IPS DF 19.7 (cell line): ENCODE measurements at places on chromosomes 3 and 15.

DNA sequence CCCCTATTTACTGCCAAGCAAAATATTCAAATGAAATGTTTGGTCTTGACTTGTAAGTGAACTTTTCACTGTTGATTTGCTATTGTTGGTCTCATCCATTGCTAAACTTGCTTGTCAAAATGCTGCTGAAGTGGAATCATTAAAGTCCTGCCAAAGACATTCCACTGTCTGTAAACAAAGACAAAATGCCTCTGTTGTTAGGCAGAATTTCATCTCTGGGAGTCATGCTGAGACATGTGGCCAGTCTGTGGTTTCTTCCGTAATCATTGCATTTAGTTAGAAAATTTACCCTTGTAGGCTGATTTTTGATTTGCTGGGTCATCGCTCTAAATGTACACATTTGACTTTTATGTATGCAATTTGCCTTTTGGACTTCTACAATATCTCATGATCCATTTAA, 577.7 kb downstream of the MECOM start:
- peak; percentile 17 for DNase-seq

- no peak for DNase-seq
Observed at GRCh38 chr15:63030101-63030551, 12.4 kb upstream of the TPM1 start.

- DNase-seq: no peak
Observed at GRCh38 chr3:2568929-2569328, 470.3 kb downstream of the CNTN4 start.

DNA sequence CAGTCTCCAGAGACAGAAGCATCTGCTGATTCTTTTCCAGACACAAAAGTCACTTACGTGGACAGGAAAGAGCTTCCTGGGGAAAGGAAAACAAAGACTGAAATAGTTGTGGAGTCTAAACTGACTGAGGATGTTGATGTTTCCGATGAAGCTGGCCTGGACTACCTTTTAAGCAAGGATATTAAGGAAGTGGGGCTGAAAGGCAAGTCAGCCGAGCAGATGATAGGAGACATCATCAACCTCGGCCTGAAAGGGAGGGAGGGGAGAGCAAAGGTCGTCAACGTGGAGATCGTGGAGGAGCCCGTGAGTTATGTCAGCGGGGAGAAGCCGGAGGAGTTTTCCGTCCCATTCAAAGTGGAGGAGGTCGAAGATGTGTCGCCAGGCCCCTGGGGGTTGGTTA, 25.4 kb downstream of the SYNM start:
- no peak for DNase-seq

DNA sequence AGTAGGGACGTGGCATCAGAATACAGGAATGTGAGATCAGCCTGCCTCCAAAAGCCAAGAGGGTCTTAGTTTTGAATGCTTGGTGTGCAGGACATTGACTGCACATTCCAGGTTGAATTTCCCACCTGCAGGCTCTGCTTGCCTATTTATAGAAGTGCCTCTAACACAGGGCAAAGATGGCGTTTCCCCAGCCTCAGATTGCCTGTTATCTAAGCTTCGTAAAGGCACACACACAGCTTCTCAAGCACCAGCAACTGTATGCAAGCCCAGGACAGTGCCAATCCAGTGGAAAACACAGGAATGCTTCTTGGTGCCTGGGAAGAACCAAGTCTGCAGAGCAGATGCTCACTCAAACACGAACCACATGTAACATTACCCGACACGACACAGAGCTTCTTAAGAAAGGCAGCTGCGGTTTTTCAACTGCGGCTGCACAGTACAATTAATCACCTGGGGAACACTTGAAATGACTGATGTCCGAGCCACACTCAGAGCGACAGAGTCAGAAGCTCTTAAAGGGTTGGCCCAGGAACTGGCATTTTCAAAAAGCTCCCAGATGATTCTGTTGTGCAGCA, 90.0 kb upstream of the ANKRD34C start:
- DNase-seq: no peak

DNA sequence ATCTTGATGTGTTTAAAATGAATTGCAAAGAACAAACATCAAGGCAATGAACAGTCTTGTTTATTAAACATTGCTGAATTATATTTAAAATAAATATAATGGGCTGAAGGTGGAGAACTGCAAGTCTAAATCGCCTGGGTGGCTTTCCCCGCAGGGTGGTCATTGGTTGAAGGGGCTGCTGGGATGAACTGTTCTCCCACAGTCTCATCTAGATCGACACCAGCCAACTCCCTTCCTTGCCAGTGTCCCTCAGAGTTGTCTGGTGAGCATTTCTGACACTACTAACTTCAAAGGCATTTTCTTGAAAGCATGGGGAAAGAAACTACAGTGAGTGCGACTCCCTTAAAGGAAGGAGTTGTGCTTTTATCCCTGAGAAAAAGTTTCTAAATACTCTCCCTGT, 196.5 kb upstream of the LRTM1 start:
- DNase-seq: no peak

GRCh38 chr3:31462050-31462569, 70.6 kb upstream of the STT3B start:
- DNase-seq: no peak

DNA sequence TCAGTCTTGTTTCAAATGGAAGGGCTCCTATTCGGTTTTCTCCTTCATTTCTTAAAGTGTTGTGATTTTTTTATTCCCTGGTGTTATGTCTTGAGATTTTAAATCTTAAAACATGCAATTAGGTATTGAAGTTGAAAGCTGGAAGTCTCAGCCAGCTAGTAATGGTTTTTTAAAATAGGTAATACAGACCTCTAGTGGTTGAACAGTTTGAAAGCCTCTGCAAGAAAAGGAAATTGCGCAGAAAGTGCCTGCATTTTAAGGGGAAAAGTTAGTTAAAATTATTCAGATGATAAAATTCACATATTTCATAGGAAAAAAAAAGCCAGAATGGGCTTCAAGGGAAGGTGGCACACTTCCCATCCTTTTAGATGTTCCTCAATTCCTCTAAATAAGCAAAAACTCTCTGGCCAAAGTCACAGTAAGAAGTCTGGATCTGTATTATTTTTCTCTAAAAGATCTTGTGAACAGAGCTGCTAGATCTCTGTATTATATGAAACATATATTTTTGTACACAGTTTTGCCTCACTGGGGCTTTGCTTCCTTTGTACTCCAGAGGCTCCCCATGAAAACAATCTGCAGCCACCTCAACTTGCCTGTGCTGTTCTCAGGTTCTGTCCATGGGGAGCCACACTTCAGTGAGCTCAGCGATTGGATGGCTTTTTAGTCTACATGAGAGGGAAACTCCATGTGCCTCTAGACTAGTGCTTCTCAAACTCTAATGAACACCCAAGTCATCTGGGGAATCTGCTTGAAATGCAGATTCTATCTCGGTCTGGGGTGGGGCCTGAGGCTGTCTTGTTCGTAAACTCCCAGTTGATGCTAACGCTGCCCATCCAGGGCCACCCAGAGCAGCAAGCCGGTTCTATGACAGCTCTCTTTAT, 21.5 kb downstream of the AGTR1 start:
- no peak for DNase-seq

GRCh38 chr15:37081983-37082382, 18.4 kb downstream of the MEIS2 start:
- DNase-seq: no peak

DNA sequence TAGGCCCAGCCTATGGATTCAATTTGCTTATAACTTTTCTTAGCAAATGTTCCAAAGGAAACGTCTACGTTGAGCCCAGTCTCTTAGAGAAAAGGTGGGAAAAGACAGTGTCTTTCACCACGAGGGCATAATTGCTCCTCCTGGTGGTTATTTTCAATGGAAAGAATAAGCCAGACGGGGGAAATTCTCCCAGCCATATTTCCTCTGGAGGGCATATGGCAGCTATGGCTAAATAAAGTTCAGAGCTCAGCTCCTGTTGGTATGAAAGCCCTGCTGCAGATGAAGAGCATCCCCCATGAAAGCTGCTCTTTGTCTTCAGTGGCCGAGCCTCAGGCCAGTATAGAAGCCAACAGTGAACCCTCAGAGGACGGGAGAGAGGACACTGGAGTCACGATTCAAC, 297.9 kb downstream of the RYR3 start:
- no peak for DNase-seq

- DNase-seq: no peak
Observed at GRCh38 chr3:185094697-185095096, 58.2 kb downstream of the C3orf70 start.

DNA sequence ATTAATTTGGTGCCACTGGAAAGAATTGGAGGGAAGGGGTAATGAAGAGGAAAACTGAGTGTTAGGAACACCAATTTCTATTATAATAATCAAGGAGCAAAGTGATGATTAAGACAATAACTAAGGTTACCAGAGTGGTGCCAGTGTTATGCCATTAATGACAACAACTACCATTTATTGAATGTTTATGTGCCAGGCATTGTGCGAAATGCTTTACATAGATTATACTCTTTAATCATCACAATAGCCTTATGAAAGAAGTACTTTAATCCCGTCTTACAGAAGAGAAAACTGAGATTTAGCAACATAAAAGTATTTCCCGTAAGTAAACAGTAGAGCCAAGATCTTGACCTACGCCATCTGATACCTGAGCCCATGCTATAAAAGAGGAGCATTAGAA, 187.2 kb upstream of the NR2E3 start:
- no peak for DNase-seq

DNA sequence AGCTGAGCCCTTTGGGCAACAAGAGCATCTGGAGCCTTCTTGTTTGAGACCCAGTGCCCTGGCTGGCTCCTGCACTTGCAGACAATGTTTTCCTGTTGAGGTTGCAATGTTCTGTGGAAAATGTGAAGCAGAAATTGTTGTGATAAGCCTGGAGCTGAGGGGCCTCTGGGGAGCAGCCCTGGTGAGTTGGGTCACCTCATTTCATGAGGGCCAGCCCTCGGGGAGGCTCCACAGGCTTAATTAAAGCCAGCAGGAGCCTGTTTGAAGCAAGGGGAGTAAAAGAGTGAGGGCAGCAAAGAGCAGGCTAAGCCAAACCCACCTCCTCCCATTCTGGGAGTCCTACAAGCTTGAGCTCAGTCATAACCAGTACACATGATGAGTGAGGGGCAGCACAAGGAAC, 154.3 kb downstream of the ALDH1A2 start:
- DNase-seq: no peak

- no peak for DNase-seq
Observed at GRCh38 chr3:194554473-194555123, 67.8 kb upstream of the ATP13A3 start.

DNA sequence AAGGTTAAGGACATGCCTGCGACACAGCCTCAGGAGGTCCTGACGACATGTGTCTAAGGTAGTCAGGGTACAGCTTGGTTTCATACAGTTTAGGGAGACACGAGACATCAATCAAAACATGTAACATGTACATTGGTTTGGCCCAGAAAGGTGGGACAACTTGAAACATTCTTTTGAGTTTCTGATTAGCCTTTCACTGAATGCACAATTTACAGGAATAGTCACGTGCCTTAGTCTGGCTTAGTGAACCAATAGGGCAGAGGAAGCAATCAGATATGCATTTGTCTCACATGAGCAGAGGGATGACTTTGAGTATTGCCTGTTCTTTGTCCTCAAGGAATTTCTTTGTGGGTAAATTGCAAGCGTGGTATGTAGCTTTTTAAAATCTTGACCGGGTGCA, 24.5 kb upstream of the HDAC11 start:
- DNase-seq: no peak

DNA sequence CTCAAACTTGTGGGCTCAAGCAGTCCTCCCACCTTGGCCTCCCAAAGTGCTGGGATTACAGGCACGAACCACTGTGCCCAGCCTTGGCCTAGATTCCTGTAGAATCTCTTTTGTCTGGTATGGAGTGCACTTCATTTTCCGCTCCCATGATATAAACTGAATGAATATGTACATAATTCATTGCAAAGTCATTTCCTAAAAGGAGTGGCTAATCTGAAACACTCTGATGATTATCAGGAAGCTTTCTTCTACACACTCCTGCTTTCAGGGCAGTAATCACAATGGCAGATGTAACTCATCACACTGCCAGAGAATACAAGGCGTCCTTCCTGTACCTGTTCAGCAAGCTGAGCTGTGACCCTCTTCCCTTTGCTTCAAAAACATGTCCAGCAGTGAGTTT, 28.6 kb downstream of the RLBP1 start:
- DNase-seq: no peak

DNA sequence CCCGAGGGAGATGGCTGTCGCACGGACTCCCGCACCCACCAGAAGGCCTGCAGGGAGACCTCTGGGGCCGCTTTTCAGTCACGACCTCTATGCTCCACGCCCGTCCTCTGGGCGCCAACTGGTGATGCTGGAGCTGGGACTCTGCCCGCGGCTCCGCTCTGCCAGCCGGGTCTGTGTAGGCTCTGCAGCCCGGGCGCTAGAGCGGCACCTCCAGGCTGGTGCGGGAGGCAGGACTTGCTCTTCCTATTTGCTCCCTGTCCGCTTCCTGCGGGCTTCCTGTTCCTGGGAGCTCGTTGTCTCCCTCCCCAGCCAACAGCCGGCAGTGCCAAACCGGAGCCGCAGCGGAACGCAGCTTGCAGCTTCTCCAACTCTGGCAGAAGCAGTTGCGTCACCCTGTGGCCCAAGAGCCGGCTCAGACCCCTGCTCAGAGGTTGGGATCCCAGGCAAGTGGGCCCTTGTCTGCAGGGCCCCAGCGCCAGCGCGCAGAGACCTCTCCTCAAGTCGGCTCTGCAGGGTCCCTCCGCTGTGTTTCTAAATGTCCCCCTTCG, 285.9 kb downstream of the XXYLT1 start:
- no peak for DNase-seq

DNA sequence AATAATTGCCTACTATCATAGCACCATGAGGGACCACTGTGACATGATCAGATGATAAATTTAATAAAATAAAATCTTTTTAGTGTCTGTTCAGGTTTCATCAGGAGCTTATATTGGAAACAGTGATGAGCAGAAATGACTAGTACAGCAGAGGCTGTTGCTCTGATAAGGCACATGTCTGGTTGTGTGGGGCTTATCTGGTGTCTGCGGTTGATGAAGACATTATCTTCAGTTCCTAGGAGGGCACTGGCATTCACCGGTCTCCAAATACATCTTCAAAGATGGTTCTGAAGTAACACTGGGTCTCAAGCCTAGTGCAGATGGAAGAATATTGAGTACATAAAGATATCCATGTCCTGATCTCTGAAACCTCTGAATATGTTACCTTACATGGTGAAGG, 125.3 kb downstream of the SUCNR1 start:
- DNase-seq: no peak

DNA sequence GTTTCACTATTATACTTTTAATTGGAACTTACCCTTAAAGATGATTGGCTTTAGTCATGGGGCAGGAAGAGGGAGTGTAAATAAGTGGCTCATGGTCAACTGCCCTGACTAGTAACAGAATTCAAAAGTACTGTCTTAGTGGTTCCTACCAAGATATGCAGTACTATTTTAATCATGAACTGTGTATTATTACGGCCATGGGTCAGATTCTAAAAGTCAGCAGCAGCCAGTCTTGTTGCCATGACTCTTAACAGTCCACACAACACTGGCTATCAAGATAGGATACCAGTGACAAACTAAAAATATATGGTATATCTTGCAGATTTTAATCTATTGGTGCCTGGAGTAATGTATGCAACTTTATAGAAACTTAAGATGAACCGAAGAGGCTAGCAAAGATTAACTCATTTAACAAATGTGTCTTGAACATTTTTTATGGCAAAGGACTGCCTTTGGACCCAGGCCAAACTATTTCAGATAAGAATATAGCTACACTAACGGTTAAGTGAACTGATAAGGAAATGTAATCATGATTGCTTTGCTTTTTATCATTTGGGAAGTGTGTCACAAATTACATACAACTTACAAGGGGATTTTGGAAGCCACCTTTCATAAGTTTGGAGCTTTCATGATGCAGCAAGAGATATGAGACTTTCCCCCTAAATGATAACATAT, 163.7 kb downstream of the TCF12 start:
- no peak for DNase-seq
